Globus pallidus (tissue), 1 donor: ENCODE measurements at places on chromosomes 12 and 14.
A peak's percentile ranks its signal among the peaks of the same experiment; 100 is the strongest.

DNA sequence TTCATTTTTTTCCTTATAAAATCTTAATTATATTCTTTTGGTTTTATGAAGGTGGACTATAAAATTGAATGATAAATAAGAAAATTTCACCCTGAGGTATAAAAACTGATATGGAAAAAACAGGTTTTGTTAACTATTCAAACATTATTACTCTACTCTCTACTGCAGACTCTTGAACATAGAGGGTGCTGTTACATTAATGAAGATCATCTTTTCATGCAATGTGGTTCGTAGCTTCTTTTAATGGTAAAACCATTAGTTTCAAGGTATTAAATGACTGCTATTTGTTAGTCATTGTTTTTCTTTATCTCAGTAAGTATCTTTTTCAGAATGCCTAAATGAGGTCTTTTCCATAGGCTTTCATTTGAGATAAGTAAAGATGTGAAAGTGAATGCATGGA, 510.4 kb downstream of the SLC16A7 start:
- DNase-seq = no peak

- no peak for DNase-seq
These were observed 186.6 kb downstream of the TMTC2 start for GRCh38 chr12:82873309-82873708.

DNA sequence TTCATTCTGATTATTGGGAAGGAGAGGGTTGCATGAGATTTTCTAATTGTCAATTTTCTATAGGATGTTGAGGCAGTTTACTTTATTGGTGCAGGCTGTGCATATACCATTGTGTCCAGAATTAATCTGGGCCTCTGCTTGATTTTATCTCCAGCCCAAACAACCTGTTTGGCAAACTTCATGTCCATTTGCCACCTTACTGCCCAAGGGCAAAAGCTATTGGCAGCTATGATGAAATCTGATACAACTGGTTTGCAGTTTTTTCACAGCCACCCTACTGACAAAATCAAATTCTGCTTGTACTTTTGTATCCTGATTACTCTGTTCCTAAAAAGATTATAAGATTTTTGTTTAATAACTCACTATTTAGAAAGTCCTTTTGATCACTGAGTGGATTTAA, 789.2 kb upstream of the FBXO33 start:
- no peak for DNase-seq

DNA sequence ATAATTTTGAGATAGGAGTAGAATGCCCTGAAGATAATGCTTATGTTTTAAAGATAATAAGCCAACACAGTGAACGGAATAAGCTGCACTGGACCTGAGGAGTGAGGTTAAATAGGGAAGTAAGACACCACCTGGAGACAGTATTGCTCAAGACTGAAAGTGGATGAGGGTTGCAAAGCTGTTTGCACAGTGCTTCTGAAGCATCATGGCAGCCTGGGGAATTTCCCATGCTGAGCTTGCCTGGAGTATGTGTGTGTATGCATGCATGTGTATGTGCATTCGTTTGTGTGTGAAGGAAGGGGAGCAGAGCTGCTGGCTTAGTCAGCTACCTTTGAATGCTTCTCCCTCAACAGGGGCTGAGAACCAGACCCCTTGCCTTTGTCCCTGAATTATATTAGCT, 35.8 kb downstream of the BHLHE41 start:
- no peak for DNase-seq

GRCh38 chr14:55938249-55938791, 179.9 kb upstream of the PELI2 start:
- DNase-seq = peak; percentile 84

- DNase-seq = peak; percentile 71
These were observed 6.4 kb downstream of the ERG28 start for GRCh38 chr14:75654127-75654732.

DNA sequence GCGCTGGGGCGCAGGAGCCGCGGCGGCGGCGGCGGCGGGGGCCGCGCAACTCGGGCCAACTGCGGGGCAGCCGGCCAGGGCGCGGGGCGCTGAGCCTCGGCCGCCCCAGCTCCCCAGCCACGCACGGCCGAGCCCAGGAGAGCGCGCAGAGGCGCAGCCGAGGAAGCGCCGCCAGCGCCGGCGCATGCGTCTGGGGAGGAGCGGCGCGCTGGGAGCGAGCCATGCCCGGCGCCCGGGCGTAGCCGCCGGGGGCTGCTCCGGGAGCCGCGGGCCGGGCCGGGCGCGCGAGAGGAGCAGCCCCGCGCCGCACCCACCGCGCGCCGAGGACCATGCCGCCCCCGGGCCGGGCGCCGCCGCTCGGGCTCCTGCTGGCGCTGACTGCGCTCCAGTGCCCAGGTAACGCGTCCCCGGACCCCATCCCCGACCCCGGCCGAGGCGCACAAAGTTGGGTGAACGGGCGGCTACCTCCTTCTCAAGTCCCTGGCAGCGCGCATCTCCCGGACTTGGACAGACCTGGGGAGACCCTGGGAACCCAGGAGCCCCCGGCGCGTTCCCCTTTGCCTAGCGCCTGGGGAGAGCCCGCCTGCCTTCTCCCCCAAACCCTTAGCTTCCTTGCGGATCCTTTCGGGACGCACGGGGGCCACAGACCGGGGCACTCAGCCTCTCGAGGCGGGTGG, 121.4 kb downstream of the AACS start:
- DNase-seq = no peak

DNA sequence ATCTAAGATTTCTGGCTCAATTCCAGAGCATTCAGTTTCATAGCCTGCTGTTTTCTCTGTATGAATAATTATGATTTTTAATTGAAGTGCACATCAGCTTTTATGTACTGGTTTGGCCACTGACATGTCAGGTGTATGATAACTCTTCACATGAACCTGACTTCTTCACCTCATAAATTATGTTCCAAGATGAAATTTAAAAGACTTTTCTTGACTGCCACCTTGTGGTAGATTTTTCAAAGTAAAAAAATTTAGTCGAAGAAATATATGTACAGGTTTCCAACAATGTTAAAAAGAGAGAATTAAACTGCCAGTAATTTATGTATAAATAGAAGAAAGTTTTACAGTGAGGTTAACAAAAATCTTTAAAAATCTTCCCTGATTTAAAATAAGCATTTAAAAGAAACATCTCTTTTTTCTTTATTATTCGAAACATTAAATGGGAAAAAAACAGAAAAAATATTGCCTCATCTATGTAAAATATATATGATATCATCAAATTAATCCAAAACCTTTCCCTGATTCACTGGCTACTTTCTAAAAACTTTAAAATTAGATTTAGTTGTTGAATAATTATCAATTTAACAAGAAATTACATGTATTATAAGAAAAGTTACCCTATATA, 124.9 kb upstream of the ATXN7L3B start:
- peak; percentile 58 for DNase-seq

DNA sequence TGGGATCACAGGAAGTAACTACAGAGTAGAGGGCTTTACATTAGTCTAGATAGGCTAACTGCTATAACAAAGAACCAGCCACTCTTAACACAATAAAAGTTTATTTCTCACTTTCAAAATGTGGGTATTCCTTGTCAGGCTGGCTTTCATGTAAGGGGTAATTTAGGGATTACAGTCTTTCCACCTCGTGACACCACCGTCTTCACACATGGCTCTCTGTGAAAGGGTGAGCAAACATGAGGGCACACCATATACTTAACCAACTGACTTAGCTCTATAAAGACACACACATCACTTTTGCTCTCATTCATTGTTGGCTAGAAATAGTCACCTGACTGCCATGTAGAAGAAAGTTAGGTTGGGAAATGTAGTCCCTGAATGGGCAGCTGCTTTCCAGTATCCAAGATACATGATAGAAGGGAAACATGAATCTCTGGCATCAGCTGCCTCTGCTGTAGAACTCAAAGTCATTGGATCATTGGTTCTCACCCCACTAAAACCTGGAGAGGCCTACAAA, 66.1 kb upstream of the CRY1 start:
- no peak for DNase-seq

DNA sequence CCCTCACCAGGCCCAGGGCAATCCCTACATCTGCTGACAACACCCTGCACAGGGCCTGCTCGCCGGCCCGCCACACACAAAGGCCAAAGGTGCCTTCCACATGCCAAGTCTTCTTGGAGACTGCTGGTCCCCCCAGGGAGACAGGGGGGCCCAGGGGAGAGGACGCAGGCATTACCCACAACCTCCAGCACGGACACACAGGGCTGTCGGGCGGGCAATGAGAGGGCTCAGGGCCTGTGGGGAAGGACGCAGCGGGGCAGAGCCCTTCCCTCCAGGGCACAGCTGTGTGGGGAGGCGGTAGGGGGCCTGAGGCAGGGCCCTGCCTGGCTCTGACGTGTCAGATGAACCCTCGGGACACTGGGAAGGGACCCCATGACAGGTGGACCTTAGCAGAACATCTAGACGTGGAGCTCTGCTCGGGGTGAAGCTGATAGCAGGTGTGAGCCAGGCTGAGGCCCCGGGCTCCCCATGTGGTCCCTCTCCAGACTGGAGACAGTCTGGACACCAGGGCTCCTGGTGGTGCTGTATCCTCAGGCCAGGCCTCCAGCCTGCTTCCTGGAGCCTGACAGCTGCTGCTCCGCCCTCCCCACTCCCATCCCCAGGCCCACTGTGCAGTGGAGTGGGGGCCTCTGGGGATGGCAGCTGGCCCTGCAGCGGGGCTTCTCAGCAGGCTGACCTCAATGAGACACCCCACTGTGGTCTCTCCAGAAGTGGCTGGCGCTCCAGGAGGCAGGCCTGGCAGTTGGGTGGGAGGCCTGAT, 31.6 kb upstream of the NUDT14 start:
- no peak for DNase-seq

- DNase-seq = no peak
These were observed 436.9 kb downstream of the RGS6 start for GRCh38 chr14:72369106-72369505.

DNA sequence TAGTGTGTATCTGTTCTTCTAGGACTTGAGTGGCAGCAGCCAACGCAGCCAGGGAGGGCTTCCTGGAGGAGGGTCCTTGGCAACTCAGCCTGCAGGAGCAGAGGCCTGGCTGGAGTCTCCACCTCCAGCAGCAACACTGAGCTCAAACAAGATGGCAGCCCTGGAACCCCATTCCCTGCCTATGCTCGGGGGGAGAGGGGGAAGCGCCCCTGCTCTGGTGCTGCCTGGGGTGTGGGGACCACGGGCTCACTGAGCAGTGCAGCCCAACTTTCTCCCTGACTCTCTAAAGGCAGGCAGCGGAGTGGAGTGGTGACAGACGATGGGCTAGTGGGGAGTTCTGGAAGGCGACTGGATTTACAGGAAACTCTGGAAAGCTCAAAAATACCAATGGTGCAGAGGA, 160.7 kb downstream of the CALM1 start:
- no peak for DNase-seq

- DNase-seq = no peak
These were observed 11.1 kb downstream of the AEBP2 start for GRCh38 chr12:19450362-19450761.

DNA sequence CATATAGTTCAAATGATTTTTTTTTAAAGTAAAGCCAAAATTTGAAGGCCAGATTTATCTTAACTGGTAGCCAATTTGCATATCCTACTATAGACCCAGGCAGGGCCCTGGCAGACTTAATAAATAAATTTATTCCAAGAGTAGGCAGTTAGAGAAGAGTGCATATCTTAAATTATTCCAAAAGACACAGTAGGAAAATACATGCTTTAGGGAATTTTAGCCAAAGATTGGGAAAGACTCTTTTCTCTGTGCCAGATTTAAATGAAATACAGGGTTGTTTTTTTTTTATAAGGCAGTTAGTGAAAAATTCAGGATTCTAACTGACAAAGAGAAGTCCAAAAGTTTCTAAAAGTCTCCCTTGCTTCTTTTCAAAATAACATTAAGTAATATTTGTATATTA, 65.5 kb downstream of the ST8SIA1 start:
- DNase-seq = no peak

- no peak for DNase-seq
These were observed 57.7 kb downstream of the ADGRD1 start for GRCh38 chr12:131011165-131012079.

DNA sequence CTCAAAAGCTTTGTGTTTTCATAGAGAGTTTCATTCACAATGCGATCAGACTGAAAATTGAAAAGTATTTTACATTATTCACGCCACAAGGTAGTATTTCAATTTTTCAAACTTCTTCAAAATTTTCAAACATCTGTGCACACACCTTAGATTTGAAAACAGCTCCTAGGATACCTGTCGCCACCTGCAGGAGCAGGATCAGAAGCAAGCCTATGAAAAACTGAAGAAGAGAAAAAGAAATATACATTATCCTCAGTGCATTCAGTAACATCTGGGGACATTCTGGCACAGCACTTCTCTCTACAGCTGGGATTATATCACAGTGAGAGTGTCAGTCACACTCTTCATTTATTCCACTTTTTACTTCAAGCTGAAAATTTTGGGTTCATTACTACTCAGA, 19.8 kb downstream of the TSPAN8 start:
- DNase-seq = no peak

DNA sequence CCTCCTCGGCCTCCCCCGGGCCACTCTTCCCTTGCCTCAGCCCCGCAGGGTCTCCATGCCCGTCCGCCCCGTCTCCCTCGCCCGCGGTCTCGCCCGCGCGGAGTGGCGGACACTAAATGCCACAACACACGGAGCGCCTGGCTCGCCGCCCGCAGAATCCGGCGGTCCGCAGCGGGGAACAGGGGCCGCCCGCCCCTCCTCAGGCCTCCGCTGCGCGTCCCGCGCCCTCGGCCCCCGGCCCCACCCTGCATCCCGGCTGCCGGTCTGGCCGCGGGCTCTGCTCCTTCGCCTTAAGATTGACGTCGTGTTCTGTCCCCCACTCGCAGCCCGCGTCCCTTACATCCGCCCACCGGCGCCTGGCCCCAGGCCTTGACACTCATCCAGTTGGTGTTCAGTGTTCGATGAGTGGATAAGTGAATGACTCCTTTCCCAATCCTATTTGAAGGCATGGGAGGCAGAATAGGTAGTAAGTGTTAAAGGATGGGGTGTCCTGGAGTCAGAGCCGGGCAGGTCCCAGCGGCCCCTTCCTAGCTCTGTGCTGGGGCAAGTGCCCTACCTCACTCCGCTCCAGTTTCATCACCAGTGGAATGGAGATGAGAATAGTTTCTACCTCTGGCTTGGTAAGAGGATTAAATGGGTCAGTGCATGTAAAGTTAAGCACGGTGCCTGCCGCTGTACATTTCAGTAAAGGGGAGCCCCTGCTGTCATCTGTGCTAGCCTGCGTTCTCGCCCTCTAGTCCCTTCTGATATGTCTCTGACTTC, 622 bp downstream of the TECPR2 start:
- DNase-seq = no peak

DNA sequence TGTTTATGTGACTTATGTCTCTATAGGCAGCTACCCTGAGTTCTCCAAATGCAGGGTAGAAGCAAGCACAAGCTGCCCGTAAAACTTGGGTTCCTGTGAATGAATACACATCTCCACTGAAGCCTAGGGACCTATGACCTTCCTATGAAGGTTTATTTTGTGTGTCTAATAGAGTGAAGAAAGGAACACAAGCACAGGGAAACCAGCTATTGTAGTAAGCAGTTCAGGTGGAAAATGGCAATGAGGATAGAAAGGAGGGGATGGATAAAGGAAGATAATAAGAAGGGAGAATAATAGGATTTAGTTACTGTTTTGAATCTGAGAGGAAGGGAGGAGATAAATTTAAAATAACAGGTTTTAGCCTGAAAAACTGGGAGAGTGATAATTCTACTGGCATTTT, 2.4 kb downstream of the PFKM start:
- no peak for DNase-seq
